ENCODE measurements at places on chromosomes 11 and 22.

DNA sequence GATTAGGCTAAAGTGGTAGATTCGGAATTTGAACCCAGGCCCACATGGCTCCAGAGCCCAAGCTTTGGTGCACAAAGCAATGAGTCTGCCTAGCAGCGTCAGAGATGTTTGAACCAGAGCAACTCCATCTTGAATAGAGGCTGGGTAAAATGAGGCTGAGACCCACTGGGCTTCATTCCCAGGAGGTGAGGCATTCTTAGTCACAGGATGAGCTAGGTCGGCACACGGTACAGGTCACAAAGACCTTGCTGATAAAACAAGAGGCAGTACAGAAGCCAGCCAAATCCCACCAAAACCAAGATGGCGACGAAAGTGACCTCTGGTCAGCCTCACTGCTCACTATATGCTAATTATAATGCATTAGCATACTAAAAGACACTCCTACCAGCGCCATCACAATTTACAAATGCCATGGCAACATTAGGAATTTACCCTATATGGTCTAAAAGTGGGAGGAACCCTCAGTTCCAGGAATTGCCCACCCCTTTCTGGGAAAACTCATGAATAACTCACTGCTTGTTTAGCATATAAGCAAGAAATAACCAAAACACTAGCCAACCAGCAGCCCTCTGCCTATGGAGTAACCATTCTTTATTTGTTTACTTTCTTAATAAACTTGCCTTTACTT, 40.3 kb upstream of the DAGLA start:
- DNase-seq = no peak

DNA sequence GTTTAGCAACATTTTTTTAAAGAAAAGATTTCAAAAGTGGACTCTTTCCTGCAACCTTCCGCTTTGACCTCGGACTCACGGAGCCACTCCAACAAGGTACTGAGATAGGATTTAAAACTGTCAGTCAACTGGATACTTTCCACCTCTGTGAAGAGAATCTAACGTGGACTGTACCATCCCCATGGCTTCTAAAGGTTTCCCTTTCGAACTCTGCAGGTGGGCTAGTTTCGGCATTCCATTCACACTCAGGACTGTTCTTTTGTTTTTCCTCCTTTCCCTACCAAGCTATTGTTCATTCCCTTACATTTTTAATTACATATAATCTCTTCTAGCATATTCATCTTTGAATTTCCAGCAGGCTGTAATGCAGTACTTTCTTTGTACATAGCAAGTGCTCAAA, 88.5 kb upstream of the AKIP1 start:
- DNase-seq = no peak

DNA sequence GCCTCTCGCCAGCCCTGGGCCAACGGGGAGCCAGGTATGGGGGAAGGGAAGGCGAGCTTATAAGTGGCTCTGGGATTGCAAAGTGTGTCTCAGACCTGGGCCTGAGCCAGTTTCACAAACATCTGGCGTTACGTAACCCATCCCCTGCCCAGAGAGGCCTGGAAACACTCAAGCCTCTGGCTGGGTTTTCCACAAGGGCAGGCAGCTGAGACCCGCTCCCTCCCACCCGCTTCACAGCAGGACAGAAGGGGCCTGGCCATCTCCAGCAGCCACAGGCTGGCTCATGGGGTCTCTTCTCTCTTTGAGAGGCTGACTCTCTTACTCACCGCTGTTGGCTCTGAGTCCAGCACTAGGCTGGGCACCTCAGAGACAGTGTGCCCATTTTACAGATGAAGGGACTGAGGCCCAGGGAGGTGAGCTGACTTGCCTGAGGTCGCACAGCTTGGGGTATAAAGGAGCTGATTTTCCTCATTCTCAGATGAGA, 44.5 kb downstream of the TRIOBP start:
- DNase-seq = no peak

GRCh38 chr11:21625982-21626381, 566.9 kb upstream of the ANO5 start:
- DNase-seq = no peak

DNA sequence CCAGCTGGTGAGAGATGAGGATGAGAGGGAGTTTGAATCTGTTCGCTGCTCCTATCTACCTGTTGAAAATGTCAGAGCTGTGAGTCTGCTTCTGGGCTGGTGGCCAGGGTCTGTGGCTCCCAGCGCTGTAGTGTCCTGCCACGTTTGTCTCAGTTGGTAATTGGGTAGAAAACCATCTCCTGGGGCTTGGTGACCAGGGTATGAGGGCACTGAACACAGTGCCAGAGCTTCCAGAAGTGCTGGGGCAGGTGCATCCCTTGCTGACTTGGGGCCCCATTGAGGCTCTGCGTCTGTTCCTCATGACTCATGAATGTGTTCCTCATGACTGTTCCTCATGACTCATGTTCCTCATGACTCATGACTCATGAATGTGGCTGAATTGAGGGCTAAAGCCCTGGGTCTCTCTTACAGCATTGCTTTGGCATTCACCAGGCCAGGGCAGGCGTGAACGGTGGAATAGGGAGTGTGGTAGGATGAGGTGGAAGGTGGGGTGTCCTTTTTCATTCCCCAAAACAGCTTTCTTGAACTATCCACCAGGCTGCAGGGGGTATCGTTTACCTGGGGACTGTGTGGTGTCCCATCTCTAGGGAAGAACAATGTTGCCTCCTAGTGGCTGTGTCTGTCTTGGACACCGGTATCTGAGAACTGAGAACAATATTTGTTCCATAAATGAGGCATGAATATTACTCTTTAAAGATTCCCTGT, 139.5 kb downstream of the COMMD9 start:
- no peak for DNase-seq
